ENCODE measurements at places on chromosomes 5 and 9.

GRCh38 chr5:6504677-6505415 lies 56.2 kb downstream of the UBE2QL1 start:
- DNase-seq = no peak

DNA sequence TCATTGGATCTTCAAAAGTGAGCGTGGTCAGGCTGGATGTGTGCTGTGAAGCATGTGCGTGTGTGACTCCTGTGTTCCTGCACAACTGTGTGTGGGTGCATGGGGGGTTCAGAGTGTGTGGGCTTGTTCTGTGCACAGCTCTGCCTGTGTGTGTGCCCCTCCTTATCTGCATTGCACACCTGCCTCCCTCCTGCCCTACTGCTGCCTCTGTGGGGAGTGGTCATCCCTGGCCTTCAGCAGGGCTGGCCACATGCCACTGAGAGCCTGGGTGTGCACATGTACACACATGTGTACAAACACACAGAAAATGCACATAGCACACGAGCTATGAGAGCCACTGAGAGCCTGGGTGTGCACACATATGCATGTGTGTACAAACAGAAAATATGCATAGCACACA lies 92.1 kb downstream of the CACNA1B start:
- DNase-seq = no peak

DNA sequence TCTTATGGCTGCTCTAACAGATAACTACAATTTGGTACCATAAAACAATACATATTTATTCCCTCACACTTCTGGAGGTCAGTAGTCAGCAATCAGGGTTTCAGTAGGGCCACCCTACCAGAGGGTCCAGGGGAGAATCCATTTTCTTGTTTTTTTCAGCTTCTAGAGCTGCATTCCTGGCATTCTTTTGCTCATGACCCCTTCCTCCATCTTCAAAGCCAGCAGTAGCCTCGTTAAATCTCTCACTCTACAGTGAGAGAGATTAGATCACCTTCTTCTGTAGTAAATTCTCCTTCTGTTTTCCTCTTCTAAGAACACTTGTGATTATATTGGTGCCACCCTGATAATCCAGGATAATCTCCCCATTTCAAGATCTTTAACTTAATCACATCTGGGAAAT lies 187.4 kb downstream of the RFK start:
- DNase-seq = no peak

DNA sequence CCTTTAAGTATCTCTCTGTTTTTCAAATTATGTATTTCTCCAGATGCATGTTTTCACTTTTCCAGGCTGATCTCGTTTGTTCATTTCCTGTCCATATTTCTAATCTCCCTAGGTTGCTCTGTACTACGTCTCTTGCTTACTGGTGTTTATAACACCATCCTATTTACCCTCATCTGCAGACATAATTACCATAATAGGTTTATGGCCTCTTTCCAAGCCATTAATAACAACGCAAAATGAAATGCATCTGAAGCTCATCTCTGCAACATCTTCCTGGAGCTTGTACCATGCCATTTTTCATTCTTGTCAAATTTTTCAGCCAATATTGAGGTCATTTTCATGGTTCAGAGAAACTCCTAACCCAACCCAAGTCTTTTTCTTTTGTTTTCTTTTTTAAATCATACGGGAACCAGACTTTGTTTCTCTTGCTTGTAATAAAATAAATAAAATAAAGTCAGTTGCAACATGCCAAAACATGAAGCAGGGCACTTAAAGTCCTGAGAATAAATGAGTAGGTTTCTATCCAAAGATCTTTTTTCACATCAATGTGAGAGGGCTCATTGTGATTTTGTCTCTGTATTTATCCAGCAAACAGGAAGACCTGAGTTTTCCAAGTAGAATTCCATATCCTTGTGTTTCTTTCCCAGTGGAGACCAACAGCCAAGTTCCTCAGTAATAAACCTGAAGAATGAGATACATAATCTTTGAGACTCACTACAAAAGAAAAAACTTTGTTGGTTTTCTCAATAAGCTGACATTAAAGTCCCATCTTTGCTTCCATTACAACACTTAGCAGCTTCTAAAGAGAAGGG lies 37.0 kb downstream of the DPYSL3 start:
- DNase-seq = peak; percentile 74

DNA sequence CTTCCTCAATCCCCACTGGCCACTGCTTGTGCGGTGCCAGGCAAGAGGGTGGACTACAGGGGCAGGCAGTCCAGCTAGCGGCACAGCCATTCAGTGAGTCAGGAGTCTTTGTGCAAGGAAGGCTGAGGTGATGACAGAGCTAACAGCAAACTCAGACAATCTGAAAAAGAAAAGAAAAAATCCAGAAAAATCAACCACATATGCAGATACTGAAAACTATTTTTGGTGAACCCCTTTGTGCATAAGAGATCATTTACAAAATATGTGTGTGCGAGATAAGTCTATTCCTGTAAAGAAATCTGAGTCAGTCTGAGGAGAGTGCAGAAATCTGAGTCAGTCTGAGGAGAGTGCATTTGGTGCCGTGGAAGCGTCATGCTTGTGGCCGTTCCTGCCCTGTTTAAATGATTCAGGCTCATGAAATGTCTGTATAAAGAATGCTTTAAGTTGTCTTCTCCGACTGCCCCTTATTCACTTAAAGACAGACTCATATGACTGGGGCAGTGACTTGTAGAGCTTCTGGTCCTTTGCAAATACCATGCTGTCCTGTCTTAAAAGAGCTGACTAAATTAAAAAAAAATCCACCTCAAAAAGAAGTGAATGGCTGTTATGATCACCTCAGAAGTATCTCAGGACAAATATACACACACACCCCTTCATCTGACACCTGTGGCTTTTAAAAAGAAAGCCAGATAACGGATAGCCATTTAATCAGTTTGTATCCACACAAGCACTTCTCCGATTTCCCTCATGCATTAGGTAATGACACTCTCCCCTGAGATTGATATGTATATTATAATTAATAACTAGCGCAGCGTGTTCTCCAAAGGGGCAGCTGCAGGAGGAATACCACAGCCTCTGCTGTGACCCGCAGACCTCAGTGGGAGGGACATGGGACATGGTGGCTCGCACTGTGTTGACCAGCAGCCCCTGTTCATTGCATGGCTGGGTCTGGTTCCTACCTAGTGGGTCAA lies 47.3 kb downstream of the TRIO start:
- no peak for DNase-seq

- no peak for DNase-seq
Observed at GRCh38 chr9:131405428-131405827, 11.5 kb downstream of the PRRC2B start.

GRCh38 chr9:98084396-98084795 lies 27.9 kb downstream of the NANS start:
- no peak for DNase-seq

DNA sequence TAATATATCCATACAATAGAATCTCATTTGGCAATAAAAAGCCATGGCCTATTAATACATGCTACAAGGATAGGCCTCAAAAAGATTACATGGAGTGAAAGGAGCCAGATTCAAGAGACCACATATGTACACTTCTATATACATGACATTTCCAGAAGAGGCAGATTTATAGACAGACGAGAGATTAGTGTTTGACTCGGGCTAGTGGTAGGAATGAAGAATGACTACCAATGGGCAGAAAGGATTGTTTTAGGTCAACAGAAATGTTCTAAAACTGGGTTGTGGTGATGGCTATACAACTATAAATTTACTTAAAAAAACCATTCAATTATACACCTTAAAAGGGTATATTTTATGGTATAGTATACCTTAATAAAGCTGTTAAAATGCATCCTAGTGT lies 41.9 kb downstream of the SETX start:
- no peak for DNase-seq

GRCh38 chr9:132472199-132472598 lies 62.2 kb downstream of the CFAP77 start:
- DNase-seq = no peak

DNA sequence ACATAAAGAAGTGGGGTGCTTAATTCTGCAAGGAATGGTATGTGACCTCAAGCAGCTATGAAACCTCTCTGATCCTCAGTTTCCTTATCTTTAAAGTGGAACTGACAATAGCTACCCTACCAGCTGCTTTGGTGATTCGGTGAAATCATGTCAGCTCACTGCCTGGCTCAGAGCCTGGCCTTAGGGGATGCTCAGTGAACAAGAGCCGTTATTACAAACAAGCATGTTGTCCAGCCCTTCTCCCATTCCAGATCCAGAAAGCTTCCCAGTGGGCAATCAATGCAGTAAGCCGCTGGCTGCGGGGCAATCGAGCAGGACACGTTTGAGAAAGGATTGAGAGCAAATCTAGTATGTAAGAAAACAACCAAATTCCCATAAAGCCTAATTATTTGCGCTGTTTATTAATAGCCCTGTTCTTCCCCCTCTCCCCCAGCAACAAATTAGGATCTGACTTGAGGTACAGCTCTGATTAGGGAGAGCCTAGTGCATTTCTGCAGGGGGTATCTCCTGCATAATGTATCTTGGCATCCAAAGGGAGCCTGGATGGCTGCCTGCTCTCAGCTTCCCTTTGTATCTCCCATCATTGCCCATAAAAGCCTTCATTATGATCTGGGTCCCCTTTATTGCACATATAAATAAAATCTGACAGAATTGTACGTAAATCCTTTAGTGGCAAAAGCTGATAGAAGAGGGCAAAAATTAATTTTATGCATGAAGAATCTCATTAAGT lies 371.4 kb downstream of the TMEM232 start:
- no peak for DNase-seq

DNA sequence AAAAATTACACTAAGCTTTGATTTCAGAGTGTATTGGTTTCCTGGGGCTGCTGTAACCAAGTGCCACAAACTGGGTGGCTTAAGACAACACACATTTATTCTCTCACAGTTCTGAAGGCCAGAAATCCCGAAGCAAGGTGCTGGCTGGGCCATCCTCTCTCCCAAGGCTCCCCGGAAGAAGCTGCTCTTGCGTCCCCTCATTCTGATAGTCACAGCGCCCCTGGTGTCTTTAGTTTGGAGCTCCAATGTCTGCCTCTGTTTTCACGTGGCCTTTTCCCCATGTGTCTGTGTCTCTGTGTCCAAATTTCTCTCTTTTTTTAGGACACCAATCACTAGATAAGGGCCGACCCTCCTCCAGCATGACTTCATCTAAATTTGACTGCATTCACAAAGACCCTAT lies 56.7 kb downstream of the ROPN1L start:
- DNase-seq = no peak

GRCh38 chr5:51185850-51186329 lies 197.4 kb upstream of the ISL1 start:
- peak; percentile 41 for DNase-seq

DNA sequence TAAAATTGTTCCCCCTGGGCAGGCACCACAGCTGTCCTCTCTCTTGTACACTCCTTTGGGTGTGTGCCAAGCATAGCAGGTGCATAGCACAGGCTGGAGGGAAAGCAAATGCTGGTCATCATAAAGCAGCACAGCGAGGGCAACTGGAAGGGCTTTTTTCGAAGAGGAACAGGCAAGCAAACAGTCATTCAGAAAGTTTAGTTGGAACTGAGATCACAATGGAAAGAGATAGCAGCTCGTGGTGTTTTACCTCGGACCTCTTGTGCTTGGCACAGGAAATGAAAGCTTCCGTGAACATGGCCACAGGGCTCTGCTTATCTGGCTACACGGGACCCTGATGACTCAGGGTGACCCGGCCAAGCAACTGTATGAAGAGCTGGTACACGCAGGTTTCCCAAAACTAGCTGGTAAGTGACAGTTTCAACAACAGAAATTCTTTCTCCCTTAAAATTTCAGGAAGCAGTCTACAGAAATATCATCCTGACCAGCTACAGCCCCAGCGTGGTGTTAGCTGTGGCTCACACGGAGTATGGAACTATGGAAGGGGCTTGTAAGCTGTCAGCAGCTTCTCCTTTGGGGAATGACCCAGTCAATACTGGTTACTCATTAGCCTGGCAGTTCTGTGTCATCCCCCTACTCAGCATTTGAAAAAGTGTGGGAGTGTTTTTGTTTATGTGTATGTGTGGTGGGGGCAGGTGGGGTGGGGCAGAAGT lies 48.1 kb downstream of the POC5 start:
- DNase-seq = no peak

DNA sequence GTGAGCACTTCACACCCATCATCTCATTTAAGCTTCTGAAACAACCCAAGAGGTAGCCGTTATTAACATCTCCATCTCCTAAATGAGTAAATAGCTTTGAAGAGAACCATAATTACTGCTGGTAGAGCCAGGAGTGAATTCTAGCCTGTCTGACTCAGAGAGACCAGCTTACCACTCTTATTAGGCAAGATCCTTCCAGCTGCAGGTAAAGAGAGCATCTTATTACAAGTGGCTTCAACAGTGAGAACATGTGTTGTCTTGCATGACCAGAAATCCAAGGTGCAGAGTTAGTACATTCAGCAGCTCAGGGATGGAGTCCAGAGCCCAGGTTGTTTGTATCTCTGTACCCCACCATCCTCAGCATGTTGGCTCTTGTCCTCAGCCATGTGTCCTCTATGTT lies 10.9 kb upstream of the AFAP1L1 start:
- no peak for DNase-seq

- DNase-seq = no peak
Observed at GRCh38 chr5:163908253-163908652, 402.8 kb downstream of the MAT2B start.

DNA sequence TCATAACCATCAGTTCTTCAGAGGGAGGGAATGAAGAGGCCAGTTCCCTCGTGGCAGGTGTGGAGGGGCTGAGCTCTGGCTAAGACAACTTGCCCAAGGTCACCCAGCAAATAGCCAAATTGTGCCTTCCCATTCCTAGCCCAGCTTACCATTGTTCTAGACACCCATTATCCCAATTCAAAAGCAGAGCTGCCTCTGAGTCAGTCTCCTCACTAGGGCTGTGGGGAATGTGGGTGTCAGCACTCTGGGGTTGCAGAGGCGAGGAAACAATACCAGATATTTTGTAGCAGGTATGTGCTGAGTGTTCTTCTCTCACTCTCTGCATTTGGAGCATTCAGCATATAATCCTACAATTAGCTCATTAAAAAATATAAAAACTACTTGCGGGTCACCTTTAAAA lies 270.8 kb downstream of the PSAT1 start:
- DNase-seq = no peak

- DNase-seq = no peak
Observed at GRCh38 chr5:124162767-124163532, 583.5 kb downstream of the ZNF608 start.

GRCh38 chr5:73365301-73365853 lies 83.2 kb downstream of the FOXD1 start:
- DNase-seq = no peak

DNA sequence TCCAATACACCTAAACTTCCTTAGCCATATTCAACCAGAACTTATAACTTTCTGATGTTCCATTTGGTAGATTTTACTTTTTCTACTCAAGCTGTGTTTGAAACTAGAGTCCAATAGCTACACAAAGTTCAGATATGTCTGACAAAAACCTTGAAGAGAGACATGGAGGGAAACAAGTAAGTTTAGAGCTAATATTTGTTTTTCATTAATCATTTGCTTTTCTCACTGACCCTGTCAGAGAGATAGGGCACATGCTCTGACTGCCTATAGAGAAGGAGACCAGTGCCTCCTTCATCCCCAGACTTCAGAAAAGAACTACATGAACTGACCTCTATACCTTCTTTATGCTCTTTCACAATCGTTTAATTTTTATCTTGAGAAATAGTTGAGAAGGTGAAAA lies 157.0 kb upstream of the PPP1R2B start:
- no peak for DNase-seq

- no peak for DNase-seq
Observed at GRCh38 chr9:82130331-82131042, 141.9 kb downstream of the SPATA31D1 start.
